ENCODE measurements at places on chromosomes 11 and 22.

- DNase-seq: no peak
Observed at GRCh38 chr11:17076517-17077239, 789 bp downstream of the RPS13 start.

- DNase-seq: no peak
Observed at GRCh38 chr22:46655861-46656608, 35.8 kb downstream of the GRAMD4 start.

DNA sequence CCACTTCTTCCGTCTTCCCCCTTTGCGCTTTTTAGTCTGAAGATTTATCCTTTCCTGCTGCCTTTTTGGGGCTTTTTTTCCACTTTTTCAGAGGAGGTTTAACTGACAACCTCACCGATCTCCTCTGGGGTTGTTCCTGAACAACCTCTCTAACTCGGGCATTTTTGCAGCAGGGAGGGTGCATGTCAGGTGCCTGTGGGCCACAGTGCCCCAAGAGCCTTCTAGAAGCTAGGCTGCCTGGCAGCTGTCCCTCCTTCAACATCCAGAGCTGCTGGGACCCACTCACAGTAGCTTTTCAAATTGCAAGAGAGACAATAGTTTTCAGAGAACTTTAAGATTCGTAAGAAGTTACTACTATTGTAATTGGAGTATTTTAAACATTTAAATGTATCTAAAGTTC lies 1112.4 kb upstream of the CNTN5 start:
- DNase-seq: no peak

GRCh38 chr11:35491231-35491871 lies 34.1 kb downstream of the PAMR1 start:
- DNase-seq: no peak

DNA sequence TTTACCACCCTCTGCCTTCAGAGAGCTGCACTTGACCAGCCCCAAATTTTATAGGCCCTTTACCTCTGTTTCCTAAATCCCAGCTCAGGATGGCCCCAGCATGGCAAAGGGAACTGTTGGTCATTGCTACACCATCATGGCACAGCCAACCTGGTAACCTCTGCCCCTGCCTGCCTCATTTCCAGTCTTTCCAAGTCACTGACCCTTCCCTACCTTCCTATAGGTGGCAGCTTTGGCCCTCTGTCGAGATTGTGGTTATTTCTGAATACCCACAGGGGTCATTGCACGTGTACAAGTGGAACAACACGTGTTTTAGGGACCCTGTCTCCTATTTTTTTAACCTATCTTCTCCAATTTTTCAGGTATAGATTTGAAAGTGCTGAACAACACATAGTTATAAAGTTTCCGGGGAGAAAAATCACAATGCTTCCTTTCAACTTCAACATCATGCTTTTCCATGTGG lies 2.8 kb downstream of the GALNT18 start:
- DNase-seq: no peak

DNA sequence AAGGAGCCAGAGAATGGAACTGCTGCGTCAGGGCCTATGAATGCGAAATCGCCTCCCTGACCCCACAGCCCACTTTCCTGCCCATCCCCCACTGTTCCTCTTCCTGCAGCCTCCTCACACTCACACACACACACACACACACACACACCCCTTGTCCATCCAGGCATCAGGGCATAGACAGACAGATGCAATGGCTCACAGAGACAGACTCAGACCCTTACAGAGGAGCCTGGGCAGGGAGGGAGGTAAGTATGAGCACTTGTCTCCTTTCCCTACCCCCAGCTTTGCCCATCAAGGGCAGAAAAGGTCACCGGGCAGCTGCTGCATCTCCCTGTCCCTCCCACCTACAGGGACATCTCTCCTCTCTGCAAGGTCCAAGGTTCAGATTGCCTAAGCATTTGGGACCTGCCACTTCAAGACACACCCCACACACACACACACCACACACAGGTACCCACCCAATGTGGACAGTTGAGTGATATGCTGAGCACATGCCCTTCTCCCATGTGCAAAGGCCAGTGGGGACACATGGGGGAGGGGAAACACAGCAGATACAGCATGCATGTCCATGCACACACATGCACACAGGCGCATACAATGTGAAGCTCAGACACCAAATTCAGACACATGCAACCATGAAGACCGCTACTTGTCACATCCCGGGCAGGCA lies 2.0 kb upstream of the NRXN2 start:
- DNase-seq: no peak

GRCh38 chr22:37967637-37968451 lies 14.3 kb downstream of the POLR2F start:
- no peak for DNase-seq

DNA sequence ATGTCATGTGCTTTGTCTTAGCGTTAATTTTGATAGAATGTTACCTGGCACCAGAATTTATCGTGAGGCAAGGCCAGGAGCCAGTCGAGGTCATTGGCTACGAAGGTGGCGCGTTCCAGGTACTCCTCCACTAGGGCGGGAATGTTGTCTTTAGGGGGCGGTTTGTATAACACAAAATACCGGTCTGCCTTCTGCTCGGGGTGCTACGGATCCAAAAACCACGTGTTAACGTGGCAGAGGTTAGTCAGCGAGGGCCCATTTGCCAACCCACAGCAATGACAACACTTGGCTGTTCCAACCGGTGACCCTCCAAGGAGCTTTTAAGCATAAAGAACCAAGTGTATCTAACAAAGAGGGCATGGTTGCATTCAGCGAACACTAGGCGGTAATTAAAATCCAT lies 12.5 kb downstream of the ASCC2 start:
- no peak for DNase-seq

- peak; percentile 69 for DNase-seq
Observed at GRCh38 chr11:35272391-35272902, 133.5 kb downstream of the CD44 start.

DNA sequence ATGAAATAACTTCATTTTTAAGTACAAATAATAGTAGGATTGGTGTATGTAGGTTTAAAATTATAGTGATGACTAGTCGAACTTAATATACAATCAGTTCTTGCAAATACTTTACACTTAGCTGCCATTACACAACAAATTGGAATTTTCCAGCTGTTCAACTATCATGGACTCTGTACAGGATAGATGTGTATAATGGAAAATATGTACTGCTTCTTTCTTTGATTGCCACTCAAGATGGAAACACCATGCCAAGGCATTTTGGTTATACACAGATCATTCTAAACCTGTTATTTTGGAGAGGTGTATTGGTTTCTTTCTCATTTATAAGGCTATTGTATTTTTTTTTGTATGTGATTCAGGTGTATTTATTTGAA lies 24.4 kb upstream of the CRTAM start:
- no peak for DNase-seq

DNA sequence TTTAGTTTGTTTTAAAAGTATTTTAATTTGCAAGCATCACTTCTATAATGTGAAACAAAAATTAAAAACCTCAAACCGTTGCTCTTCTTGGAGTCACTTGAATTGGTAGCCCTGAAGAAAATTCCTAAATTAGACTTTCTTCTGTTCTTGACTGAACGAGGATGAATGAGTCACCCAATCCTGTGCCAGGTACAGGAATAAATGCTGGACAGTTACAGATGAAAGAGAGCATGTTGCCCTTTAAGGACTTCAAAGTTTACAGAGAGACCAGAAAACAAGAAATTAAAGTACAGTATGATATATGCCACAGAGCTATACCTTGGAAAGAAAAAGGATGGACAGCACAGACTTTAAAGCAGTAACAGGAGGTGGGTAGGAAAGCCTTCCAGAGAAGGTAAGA lies 41.3 kb upstream of the CXCR5 start:
- DNase-seq: no peak

GRCh38 chr11:15106201-15106965 lies 8.3 kb upstream of the INSC start:
- DNase-seq: no peak

DNA sequence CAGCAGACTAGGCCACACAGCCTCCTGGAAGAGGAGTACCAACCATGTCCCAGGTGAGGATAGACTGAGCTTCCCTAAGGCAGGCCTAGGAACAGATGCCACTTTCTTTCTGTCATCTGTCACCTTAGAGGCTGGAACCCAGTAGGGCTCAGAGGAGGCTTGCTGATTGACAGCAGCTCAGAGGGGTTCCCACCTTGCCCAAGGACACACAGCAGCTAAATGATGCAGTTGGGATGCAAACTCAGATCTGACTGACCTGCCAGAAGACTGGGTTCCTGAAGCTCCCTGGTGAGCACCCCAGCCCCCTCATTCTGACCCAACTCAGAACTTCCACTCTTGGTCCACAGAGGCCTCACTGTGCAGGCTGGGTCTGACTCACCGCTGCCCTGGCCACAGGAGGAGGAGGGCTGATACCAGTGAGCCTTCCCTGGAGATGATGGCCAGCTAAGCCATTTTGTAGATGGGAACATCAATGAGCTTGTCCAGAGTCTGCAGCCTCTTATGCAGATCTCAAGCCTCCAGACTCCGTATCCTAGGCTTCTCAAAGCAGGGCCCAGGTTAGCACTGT lies 14.0 kb downstream of the CAPN5 start:
- no peak for DNase-seq

DNA sequence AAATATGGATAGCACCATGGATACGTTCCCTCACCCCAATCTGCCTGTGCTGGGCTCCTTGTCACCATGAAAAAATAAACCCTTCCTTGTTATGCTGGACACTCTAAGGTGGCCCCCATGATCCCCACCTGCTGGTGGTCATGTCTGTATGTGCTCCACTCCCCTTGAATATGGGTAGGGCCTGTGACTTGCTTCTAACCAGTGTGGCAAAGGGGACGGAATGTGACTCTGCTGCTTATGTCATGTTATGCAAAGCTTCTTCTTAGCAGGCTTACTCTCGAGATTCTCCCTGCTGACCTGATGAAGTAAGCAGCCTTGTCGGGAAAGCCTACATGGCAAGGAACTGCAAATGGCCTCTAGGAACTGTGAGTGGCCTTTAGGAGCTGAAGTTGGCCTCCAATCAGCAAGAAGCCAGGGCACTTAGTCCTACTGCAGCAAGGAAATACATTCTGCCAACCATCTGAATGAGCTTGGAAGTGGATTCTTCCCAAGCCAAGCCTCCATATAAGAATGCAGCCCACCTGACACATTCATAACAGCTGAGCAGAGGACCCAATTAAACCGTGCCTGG lies 159.9 kb downstream of the CCDC34 start:
- no peak for DNase-seq

GRCh38 chr11:46701078-46701654 lies 335 bp downstream of the ZNF408 start:
- DNase-seq: no peak

- no peak for DNase-seq
Observed at GRCh38 chr22:43447380-43447779, 35.6 kb downstream of the MPPED1 start.

DNA sequence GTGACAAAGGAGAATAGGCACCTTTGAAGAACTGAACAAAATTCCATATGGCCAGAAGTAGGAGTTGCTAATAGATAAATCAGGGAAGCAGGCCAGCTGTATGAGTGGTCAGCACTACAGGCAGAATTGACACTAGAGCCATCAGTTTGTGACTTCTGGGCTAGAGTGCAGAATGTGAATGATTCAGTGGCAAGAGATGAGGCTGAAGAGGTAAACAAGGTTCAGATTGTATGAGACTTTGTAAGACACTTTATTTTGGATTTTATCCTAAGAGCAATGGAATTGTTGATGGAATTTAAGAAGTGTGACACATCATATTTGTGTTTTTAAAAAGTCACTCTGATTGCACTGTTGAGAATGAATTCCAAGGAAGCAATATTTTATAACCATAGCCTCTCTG lies 12.9 kb downstream of the BIRC3 start:
- no peak for DNase-seq

- DNase-seq: no peak
Observed at GRCh38 chr11:35546317-35546716, 20.9 kb upstream of the PAMR1 start.

- peak; percentile 69 for DNase-seq
Observed at GRCh38 chr11:267491-267994, 10.7 kb upstream of the NLRP6 start.
